ENCODE measurements at places on chromosomes 2 and 18. TPM values are rescaled to one million over a fixed set of nuclear protein-coding genes. Genes with fewer than 3 reads are reported as not detected.

The TMEM169 gene
- 1.2 TPM for total RNA-seq

DNA sequence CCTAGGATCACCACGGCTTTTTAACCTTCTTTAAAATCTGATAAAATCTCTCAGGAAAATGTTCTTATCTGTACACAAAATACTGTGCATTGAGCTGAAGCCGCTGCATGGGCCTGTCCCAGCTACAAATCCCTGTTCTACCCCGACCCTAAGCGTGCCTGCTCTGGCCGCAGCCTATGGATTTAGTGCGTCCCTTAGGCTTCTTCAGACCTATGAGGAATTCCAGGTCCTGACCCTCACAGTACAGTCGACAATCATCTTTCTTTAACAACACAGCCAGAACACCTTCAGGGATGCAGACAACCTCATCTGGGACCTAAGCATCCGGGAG is 477 bp upstream of the WDCP start:
- DNase-seq = no peak
- peaks cover 30% of the 10 kb centered on the region for H3K4me1 ChIP-seq
- no peaks in the 10 kb centered on the region for H3K27me3 ChIP-seq
- H3K4me3 ChIP-seq = peak overlapping the region; percentile 77
- H3K36me3 ChIP-seq = no peaks in the 10 kb centered on the region

The C2orf80 gene
- total RNA-seq = not detected

- no peaks in the 10 kb centered on the region for H3K36me3 ChIP-seq
- no peak for DNase-seq
- peaks cover 4% of the 10 kb centered on the region for H3K4me1 ChIP-seq
- no peak overlapping the region for H3K4me3 ChIP-seq
- no peaks in the 10 kb centered on the region for H3K27me3 ChIP-seq
Observed at GRCh38 chr18:44967599-44967998, 286.9 kb downstream of the SETBP1 start.

The DOK6 gene
- total RNA-seq = 3.2 TPM

GRCh38 chr2:55365303-55365702 is 54.4 kb downstream of the CCDC88A start:
- peaks cover 13% of the 10 kb centered on the region for H3K4me1 ChIP-seq
- H3K36me3 ChIP-seq = no peaks in the 10 kb centered on the region
- no peak overlapping the region for H3K4me3 ChIP-seq
- DNase-seq = no peak
- no peak overlapping the region for H3K27ac ChIP-seq
- no peaks in the 10 kb centered on the region for H3K27me3 ChIP-seq

The CYP26B1 gene
- 2.5 TPM for total RNA-seq

- H3K4me3 ChIP-seq = peak overlapping the region; percentile 70
- H3K4me1 ChIP-seq = peaks cover 89% of the 10 kb centered on the region
- peaks cover 3% of the 10 kb centered on the region for H3K36me3 ChIP-seq
- DNase-seq = no peak
Observed at GRCh38 chr2:144509001-144509878, 10.7 kb downstream of the ZEB2 start.

The ALKAL2 gene
- 6.7 TPM for total RNA-seq

DNA sequence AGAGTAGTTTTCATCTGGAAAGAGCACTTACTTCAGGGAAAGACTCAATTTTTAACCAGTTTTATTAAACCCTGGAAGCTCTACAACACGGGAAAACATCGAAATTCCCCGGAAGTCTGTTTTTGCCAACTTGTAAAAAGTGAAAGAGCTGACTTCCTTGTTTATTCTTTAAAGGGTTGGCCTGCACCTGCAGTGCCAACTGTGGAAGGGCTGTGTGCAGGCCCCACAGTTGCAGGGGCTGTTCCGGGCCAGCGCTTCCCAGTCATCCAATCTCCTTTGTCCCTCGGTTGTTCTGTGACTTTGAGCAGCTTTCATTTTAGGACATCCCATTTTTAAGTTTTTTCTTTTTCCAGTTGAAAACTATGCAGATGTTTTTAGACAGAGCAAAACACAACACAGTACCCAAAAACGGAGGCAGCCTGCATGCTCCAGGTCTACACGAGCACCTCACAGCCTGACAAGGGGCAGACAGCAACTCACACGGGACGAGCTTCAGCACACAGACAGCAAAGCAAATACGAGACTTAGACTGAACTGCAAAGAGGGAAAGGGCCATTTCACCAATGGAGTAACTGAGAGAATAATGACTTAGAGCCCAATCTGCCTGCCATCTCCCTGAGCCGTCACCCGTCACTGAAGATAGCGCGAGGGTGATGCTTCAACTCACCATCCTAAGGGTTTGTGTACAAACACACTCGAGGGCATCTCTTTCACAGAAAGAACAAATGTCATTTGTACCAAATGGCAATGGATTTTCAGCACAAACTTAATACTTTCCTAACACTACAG is 70.6 kb downstream of the EMILIN2 start:
- H3K36me3 ChIP-seq = peaks cover 100% of the 10 kb centered on the region
- no peaks in the 10 kb centered on the region for H3K27me3 ChIP-seq
- H3K4me1 ChIP-seq = peaks cover 21% of the 10 kb centered on the region
- H3K4me3 ChIP-seq = no peak overlapping the region

GRCh38 chr2:139992078-139992477 is 1211.9 kb upstream of the NXPH2 start:
- no peaks in the 10 kb centered on the region for H3K36me3 ChIP-seq
- DNase-seq = no peak
- H3K27me3 ChIP-seq = no peaks in the 10 kb centered on the region
- H3K4me3 ChIP-seq = no peak overlapping the region
- H3K27ac ChIP-seq = no peak overlapping the region

GRCh38 chr18:58866066-58866772 is 1.5 kb downstream of the ZNF532 start:
- H3K4me1 ChIP-seq = peaks cover 49% of the 10 kb centered on the region
- H3K27ac ChIP-seq = peak overlapping the region; percentile 39
- H3K4me3 ChIP-seq = peak overlapping the region; percentile 12
- peaks cover 34% of the 10 kb centered on the region for H3K36me3 ChIP-seq
- DNase-seq = no peak
